ENCODE measurements at places on chromosomes 3 and 15.

GRCh38 chr3:180870008-180870699, 42.3 kb upstream of the FXR1 start:
- no peak for DNase-seq

- DNase-seq, result no peak
These were observed 540 bp downstream of the CCDC80 start for GRCh38 chr3:112640276-112640929.

DNA sequence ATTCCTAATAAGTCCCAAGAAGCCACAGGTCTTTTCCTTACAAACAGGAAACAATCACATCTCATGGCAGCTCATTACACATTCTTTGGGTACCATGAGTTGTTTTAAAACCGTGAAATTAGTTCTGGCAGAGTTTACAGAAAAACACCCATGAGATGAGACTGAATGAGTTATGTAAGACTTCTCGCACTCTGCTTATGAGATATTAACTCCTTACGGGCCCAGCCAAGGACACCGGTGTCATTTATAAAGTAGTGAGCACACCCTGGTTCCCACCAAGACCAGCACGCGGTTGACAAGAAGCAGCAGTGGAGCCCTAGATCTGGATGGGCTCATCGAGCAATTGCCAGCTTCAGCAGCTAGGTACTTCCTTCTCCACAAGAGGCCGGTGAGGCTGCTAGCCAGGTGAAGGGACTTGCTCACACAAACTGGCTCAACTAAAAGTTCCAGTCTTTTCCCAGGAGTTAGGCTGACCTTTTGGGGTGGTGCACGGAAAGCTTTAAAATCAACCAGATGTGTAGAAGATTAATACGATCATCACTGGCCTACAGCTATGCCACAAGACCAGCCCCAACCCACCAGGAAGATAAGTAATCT, 318.6 kb upstream of the ICE2 start:
- no peak for DNase-seq

- no peak for DNase-seq
These were observed 33.0 kb downstream of the MITF start for GRCh38 chr3:69772152-69772867.

GRCh38 chr3:108595321-108595720, 5.8 kb downstream of the DZIP3 start:
- no peak for DNase-seq

GRCh38 chr15:42553554-42553953, 4.9 kb downstream of the HAUS2 start:
- no peak for DNase-seq

- no peak for DNase-seq
These were observed 70.6 kb downstream of the SEMA6D start for GRCh38 chr15:47787875-47788274.

DNA sequence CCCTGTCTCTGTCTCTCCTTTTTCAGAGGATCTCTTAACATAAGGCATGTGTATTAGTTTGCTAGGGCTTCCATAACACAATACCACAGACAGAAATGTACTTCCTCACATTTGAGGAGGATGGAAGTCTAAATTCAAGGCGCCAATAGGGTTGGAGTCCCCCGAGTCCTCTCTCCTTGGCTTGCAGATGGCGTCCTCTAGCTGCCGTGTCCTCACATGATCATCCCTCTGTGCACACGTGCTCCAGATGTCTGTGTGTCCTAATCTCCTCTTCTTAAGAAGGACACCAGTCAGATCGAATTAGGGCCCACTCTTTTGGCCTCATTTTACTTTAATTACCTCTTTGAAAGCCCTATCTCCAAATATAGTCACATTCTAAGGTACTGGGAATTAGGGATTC, 23.0 kb upstream of the BFSP2 start:
- no peak for DNase-seq

- DNase-seq, result peak; percentile 62
These were observed 782.2 kb upstream of the GOLIM4 start for GRCh38 chr3:168877899-168878298.

GRCh38 chr3:99648101-99648500, 9.7 kb downstream of the COL8A1 start:
- no peak for DNase-seq

GRCh38 chr15:62561059-62561519, 396.0 kb upstream of the C2CD4B start:
- DNase-seq, result no peak
